Stimulated activated CD4-positive, alpha-beta T cell treated with anti-CD3 and anti-CD28 coated beads, Interleukin-12 subunit alpha, Interleukin-12 subunit beta, amount 100 ng/mL, for 24 hours (primary cell): ENCODE measurements at places on chromosomes 3 and 15.

GRCh38 chr3:17122758-17123157 lies 238.0 kb downstream of the PLCL2 start:
- DNase-seq: no peak

GRCh38 chr3:111917300-111917699 lies 58.2 kb downstream of the PHLDB2 start:
- no peak for DNase-seq

GRCh38 chr15:43518197-43518761 lies 871 bp downstream of the MAP1A start:
- DNase-seq: no peak

GRCh38 chr15:82549199-82549665 lies 9.0 kb upstream of the RPS17 start:
- DNase-seq: no peak

- DNase-seq: no peak
Measured at GRCh38 chr3:197507081-197507480, 48.7 kb downstream of the BDH1 start.

- DNase-seq: no peak
Measured at GRCh38 chr15:75436881-75437280, 14.6 kb downstream of the SIN3A start.
